ENCODE measurements at places on chromosomes 12 and 14.

DNA sequence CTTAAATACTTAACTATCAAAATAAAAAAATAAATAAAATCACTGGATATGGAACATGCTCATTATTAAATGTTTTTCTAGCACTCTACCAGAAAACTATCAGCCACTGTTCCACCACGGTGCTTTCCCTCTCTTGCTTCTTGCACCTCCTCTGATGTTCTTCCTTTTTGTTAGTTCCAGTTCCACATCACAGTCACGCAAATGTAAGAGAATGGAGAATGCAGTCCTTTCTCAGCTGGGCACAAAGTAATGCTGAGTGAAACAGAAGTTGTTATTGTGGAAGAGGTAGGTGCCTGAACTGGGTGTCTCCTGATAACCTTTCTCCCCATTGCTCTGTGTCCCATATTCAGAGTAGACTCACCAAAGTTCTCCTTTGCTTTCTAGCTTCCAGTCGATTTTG is 1116.9 kb upstream of the TMEM132C start:
- no peak for DNase-seq

DNA sequence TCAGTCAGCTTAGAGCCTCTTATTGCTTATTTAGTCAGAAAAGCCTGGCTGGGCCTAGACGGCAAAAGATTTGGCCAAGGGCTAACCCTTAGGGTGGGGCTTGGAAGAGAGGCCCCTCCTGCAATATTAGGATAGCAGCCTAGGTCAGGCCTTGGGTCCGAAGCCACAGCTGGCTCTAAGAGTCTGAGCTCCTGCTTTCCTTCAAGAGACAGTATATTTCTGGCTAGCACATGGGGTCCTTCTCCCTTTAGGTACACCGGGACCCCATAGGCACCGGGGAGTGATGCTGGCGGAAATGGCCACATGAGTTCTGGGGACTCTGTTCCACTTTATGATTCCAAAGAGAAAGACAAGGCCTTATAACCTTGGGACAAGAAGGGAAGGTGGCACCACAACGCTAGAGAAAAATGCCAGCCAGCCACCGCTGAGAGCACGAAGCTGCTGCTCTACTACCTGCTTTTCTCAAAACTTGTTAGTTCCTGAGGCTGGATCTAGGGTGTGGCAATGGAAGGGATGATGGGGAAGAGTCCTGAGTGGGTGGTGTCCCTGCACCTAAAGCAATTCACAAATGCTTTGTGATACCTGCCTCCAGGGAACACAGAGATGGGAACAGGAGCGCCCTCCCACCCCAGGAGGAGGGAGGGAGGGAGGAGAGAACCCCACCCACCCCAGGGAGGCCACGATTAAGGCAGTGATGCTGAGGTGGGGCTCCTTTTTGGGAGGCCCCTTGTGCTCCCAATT is 3.1 kb upstream of the AVIL start:
- DNase-seq: no peak

- DNase-seq: no peak
These were observed 3.6 kb downstream of the NAP1L1 start for GRCh38 chr12:76080729-76081415.

GRCh38 chr14:55957950-55958349 is 160.3 kb upstream of the PELI2 start:
- DNase-seq: no peak

DNA sequence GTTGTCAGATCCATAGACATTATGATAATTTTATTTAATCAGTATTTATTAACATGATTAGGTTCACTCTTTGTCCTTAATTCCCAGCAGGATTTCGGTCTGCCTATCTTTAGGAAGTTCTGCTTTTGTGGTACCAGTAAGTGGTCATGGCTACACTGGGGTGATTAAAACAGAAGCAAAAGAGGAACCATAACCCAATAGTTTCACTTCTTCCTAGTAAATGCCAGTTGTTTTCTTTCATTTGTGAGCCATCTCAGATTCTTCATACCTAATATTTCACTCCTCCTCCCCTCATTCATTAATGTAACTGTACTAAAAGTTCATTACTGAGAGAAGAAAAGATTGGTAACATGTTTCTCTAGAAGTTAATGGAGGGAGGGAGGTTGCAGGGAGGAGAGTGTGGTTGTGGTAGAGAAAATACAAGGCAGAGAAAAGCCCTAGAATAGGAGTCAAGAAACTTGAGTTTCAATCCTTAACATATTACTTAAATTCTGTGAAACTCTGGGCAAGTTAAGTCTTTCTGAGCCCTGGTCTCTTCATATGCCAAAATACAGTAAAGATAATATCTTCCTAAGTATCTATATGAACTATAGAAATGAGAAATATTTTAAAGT is 101.2 kb downstream of the PEBP1 start:
- DNase-seq: no peak

GRCh38 chr12:2959192-2959504 is at the start of gene TEAD4:
TSS of gene TEAD4 (plus strand) at chr12:2959397.
- DNase-seq: no peak

GRCh38 chr14:23186913-23187654 is 3.6 kb upstream of the SLC7A8 start:
- no peak for DNase-seq

DNA sequence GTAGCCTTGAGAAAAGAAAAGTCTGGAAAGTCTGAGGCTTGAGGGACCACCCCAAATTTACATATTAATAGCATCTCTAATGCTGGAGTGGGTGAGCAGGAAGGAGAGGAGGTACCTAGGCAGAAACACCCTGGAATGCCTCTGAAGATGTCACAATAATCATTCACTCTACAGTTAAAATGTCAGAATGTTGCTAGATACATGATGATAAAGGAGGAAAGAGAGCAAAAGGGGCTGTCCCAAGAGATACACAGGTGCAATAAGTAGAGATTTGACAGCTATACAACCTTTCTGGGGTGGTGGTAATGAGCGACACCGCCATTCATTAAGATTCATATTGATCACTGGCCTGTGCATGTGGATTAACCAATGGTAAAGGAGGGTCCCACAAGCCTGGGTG is 540.5 kb upstream of the FBXO33 start:
- no peak for DNase-seq

GRCh38 chr14:78405079-78405856 is 235.1 kb downstream of the NRXN3 start:
- no peak for DNase-seq

- no peak for DNase-seq
These were observed 160.5 kb downstream of the BTG1 start for GRCh38 chr12:91985002-91985787.

DNA sequence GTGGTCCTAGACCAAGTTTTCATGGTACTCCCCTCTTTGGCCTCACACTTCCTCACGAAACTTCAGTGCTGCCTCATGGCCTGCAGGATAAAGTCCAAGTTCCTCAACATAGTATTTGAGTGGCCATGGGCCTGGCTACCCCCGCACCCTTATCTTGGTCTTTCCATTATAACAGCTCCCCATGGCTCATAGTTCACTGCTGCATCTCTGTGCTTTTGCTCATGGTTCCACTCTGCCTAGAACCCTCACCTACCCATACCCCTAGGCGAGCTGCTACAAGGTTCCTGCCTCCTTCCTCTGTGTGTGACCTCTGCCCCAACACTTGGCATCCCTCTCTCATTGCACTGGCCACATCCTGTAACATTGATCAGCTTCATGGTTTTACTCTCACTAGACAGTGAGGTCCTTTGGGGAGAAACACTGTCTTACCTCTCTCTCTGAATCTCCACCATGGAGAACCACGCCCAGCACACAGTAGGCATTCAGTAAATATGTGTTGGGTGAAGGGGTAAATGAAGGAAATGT is 158.9 kb downstream of the GPR65 start:
- DNase-seq: no peak

- no peak for DNase-seq
These were observed 34.9 kb upstream of the TMEM179 start for GRCh38 chr14:104639471-104639870.

Data from stimulated activated CD8-positive, alpha-beta memory T cell treated with anti-CD3 and anti-CD28 coated beads, Interleukin-15, amount 100 ng/mL, for 1 hour (primary cell).